GM13977 (cell line): ENCODE measurements at places on chromosomes 2 and 18.

DNA sequence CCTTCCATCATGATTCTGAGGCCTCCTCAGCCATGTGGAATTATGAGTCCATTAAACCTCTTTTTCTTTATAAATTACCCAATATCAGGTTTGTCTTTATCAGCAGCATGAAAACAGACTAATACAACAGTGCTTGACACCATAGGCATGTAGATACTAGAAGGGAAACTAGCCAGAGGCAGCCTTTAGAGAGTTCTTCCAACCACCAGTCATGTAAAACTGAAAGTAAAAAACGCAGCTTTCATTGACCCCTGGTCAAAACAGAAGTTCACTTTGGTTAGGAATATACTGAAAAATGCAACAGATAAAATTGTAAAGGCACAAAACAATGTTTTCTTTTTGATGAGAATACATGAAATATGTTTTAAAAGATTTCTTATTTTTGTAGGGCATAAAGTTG, 122.8 kb upstream of the L3MBTL4 start:
- no peak for DNase-seq

GRCh38 chr2:217847115-217847514, 155.7 kb downstream of the TNS1 start:
- DNase-seq, result no peak

DNA sequence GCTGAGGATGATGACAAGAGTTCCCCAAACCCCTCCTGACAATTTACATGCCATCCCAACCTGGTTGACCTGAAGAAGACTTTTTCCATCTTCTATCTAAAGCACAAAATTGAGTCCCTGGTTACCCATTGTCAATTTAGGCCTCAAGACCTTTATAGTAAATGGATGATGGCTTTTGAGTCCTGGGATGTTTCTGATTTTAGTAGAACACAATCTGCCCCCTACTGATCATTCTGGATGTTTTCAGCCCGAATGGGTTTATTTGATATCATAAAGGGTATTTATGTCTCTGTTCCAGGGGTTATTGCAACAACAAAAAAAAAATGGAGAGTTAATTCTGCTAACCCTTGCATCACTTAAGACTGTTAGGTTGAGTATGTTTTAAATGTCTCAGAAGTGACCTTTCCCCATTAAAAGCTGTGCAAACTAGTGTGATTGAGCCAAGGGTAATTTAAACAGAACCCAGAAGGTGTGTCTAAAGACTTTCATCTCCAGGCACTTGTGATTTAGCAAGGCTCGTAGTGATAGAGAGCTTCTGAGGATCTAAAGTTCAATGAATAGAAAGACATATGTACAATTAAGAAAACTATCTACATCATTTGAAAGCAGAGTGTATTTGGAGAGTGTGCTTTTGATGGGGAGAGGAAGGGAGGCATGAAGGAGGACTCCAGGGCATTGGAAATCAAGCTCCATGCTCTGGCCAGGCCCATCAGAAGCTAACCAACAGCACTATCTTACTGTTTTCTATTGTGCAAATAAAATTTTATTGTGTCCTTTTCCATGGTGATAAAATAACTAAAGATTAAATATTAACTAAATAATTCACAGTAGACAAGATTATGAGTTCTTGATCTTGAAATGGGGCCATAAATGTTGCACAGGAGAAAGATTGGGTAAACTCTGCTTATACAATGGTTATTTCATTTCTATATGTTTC, 96.6 kb upstream of the NOSTRIN start:
- DNase-seq, result no peak

GRCh38 chr18:51150113-51150700, 47.3 kb downstream of the MEX3C start:
- DNase-seq, result no peak

DNA sequence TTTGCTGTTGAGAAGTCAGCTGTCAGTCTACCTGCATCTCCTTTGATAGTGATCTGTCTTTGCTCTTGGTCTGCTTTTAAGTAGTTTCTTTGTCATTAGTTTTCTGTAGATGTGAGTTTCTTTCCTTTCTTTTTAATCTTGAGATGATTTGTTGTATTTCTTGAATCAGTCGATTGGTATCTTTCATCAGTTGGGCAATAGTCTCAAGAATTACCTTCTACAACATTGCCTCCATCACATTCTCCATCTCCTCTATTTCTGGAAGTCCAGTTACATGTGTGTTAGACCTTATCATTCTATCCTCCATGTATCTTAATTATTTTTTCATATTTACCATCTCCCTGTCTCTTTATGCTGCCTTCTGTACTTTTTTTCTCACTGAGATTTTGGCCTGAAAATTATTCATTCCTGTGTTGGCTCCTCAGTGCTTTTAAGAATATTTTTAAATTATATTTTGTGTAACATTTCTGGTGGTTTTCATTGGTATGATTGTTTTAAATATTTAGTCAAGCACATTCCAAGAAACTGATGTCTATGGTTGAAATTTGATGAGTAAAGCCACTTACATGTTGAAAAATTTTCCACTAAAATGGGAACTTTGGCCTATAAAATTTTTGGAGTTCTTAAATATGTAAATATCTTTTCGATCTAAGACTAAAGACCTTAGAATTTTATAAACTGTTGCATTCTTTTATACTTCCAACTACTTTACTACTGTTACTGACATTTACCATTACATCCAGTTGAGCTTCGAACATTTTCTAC, 239.5 kb upstream of the MGAT5 start:
- no peak for DNase-seq

- no peak for DNase-seq
Observed at GRCh38 chr18:47883771-47884413, 46.6 kb downstream of the SMAD2 start.

- peak; percentile 13 for DNase-seq
Observed at GRCh38 chr2:187051350-187051749, 202.4 kb upstream of the ZSWIM2 start.

- peak; percentile 20 for DNase-seq
Observed at GRCh38 chr18:31617031-31617717, 25.5 kb downstream of the TTR start.
